GM04504 (cell line): ENCODE measurements at places on chromosomes 11 and 22.

DNA sequence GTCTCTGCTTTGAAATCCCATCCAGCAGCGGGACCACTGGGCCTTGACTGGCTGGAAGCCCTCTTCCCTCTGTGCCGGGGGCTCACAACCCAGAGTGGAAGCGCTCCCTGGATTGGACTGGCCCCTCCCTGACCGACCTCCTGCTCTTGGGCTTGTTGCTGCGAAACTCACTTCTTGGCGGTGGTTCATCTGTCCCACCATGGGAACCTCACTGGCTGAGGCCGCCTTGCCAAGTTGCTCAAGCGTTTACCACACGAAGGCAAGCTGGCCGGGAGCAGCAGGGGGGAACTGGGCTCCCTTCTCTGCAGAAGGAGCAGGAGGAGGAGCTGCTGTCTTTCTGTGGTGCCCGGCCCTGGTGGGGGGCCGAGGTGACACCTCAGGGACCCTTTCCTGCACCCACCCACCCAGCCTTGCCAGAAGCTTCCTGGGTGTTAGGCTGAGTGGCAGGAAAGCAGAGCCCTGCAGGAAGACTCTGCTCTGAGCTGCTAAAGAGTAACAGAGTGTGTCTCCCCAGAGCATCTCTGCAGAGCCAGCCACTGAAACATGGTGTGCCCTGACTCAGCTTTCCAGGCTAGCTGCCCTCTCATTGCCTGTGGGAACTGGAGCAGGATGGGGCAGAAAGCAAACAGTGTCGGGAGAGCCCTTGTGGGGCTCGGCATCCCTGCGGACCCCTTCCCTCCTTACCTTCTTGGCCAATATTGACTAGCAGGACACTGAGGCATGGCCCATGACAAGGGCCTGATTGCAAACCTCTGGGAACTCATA lies 88.5 kb upstream of the ALX4 start:
- DNase-seq, result no peak

DNA sequence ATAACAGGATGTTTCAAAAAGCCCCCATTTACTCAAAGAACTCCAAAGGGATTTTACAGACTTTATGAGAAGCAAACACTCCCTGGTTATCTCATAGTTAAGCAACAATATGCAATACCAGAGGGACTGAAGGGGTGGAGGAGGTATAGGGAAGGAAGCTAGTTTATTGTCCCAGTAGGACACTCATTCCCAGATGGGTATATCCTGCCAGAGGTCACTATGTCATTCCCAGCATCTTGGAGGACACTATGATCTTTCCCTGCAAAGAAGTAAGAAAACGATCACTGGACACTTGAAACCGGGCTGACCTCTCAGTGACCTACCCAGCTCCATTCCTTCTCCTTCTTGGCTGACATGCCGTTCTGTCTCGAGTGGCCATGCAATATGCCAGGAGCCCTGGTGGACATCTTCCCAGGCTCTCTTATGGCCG lies 114.5 kb downstream of the NAT10 start:
- DNase-seq, result no peak

GRCh38 chr11:33310720-33311500 lies 53.7 kb downstream of the HIPK3 start:
- no peak for DNase-seq

GRCh38 chr22:43481568-43482317 lies 69.9 kb downstream of the MPPED1 start:
- no peak for DNase-seq

GRCh38 chr11:72969894-72970335 lies 155.7 kb downstream of the ATG16L2 start:
- peak; percentile 59 for DNase-seq

GRCh38 chr11:68373189-68373814 lies 60.9 kb downstream of the LRP5 start:
- peak; percentile 80 for DNase-seq

GRCh38 chr11:122202951-122203456 lies 87.0 kb upstream of the BLID start:
- no peak for DNase-seq

- no peak for DNase-seq
Measured at GRCh38 chr11:18485913-18486528, 30.4 kb downstream of the LDHAL6A start.

DNA sequence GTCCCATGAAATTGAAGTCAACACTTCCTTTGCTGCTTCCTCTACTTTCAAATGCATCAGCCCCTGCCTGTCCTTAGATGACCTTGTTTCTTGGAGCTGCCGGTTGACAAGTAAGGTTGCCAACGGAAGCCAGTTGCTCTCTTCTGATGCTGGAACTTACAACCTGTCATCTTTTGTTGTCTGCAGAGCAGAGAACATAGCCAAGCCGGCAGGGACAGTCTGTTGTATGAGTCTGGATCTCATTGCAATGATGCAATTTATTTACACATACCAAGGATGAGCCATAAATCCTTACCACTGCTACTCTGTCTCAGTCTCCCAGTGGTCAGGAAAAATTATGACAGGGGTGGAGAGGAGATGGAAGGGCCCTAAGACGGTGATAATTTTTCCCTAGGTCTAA lies 151.4 kb downstream of the BLID start:
- DNase-seq, result peak; percentile 43

- no peak for DNase-seq
Measured at GRCh38 chr11:45374653-45375059, 88.5 kb upstream of the SYT13 start.

- DNase-seq, result peak; percentile 87
Measured at GRCh38 chr11:68010090-68011041, at the start of gene ALDH3B1. TSS of gene ALDH3B1 (plus strand) at chr11:68010327. CDS start at chr11:68015298, 4,971 bp downstream.

DNA sequence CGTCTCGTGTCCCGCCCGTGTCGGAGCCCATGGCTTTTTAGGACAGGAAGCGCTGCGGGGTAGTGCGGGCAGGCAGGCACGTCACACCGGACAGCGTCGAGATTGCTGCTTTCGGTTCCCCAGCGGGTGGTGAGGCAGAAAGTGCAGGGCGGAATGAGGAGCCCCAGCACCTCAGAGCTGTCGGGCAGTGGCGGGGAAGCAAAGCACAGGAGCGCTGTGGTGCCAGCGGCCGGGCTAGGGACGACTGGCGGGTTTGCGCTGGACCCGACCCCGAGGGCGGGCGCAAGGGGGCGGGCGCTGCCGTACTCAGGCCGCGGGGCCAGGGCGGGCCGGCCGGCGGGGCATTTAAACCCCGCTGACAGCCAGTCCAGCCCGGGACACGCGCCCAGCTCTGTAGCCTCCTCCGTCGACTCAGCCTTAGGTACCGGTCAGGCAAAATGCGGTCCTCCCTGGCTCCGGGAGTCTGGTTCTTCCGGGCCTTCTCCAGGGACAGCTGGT lies at the start of gene SLC37A2:
SLC37A2 (plus strand) TSS at position 375 of the 498 bp plus-strand sequence; CDS start at position 438, 63 bp downstream.
- peak; percentile 27 for DNase-seq

GRCh38 chr11:75077316-75077715 lies 19.4 kb downstream of the OR2AT4 start:
- DNase-seq, result no peak

DNA sequence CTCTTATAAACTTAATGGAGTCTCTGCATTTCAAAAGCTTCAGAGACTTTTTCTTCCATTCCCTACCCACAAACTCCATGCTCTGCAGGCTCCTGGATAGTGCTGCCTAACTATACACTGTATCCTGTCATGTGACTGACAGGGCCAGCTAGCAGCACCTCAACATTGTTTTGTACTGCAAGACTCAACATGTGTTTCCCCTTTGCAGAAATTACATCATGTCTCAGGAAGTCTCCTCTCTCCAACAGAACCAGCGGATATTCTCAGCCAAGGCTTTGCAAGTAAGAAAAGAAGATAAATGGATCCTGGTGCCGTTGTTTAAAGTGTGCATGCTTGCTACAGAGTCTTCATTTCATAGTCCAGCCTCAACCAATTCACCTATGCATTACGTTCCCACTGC lies 164.0 kb upstream of the UBASH3B start:
- DNase-seq, result peak; percentile 41

- DNase-seq, result peak; percentile 40
Measured at GRCh38 chr11:132427611-132428010, 1057.2 kb downstream of the NTM start.

- DNase-seq, result no peak
Measured at GRCh38 chr11:85133636-85134035, 493.5 kb downstream of the DLG2 start.

DNA sequence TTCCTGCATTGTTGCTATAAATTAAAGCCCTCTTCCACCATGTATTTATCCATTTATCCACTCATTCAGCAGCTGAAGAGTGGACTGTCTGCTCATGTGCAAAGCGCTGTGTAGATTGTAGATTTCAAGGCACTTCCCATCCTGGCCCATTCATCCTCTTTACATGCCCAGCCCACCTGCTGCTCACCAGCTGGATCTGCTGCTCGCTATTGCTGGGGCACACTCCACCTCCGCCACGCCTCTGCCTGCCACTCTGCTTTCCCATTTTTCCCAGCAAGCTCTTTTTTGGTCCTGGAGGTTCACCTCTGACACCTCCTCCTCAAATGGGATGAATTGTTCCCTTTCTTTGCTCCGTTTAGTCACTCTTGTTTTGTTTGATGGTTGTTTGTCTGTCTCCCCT lies 48.3 kb downstream of the CEP164 start:
- no peak for DNase-seq

- DNase-seq, result no peak
Measured at GRCh38 chr11:111091321-111091938, 154.1 kb upstream of the POU2AF2 start.

- no peak for DNase-seq
Measured at GRCh38 chr11:14641801-14642200, 1.8 kb upstream of the PDE3B start.

DNA sequence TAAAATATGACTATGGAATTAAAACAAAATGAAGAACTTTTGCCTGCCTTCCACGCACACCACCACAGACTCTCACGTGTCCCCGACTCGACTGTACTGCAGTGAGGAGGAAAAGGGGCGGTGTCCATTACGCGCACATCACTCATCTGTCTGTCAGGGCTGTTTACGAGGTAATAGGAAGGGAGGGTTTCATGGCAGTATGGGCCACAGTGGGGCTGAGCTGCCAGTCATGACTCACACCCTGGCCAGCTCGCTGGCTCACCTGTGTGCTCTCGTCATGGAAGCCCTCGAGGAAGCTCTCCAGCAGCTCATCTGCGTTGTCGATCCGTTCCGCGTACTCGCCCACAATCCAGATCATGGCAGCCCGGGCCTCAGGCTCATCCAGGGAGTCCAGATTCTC lies 33.5 kb upstream of the RASL10A start:
- DNase-seq, result no peak

GRCh38 chr11:70483917-70484316 lies 85.6 kb downstream of the CTTN start:
- no peak for DNase-seq

- no peak for DNase-seq
Measured at GRCh38 chr22:44753189-44754042, 1.0 kb downstream of the ARHGAP8 start.

GRCh38 chr22:32752816-32753520 lies 48.5 kb upstream of the TIMP3 start:
- DNase-seq, result no peak

GRCh38 chr11:18581825-18582224 lies 6.7 kb downstream of the UEVLD start:
- DNase-seq, result no peak

DNA sequence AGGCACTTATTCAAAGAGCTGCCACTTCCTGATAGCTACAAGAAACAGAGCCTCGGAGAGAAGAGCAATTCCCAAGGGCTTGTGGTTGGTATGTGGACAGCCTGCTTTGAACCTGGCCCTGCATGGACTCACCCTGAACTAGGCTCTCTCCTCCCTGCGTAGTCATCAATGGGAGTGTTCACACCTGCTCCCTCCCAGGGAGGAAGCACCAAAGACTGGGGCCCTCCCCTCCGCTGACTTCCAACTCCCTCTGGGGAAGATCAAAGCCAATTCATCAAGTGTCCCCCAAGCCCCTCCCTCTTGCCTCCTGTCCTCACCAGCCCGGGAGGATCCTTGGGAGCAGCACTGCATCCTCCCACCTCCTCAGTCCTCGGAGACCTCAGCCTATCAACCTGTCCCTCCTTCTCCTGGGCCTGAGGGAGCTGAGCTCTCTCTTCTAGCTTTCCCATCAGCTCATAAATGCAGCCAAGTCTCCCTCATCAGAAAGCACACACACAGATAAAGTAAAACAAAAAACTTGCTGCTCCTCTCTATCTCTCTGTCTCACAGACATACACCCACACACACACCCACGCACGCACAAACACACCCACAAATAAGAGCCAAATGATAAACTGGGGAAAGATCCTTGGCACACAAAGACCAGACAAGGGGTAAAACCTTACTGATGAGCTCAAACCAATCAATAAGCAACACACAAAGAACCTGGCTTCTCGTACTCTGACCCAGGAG lies 3.3 kb downstream of the A4GALT start:
- no peak for DNase-seq

- no peak for DNase-seq
Measured at GRCh38 chr11:111957663-111958444, 20.7 kb downstream of the DIXDC1 start.

GRCh38 chr22:47055461-47055860 lies 293.0 kb downstream of the TBC1D22A start:
- no peak for DNase-seq

DNA sequence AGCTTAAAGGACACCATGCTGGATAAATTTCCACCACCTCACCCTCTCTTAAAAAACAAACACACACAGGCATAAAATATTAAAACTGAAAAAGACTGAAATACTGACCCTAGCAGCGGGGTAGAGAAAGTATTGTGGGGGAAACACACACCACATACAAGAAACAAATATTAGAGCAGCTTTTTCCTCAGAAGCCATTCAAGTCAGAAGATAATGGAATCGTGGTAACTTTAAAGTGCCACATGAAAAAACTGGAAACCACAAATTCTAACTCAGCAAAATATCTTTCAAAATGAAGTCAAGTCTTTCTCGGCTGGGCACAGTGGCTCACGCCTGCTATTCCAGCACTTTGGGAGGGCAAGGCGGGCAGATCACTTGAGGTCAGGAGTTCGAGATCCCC lies 223.2 kb downstream of the DYNC2H1 start:
- no peak for DNase-seq

DNA sequence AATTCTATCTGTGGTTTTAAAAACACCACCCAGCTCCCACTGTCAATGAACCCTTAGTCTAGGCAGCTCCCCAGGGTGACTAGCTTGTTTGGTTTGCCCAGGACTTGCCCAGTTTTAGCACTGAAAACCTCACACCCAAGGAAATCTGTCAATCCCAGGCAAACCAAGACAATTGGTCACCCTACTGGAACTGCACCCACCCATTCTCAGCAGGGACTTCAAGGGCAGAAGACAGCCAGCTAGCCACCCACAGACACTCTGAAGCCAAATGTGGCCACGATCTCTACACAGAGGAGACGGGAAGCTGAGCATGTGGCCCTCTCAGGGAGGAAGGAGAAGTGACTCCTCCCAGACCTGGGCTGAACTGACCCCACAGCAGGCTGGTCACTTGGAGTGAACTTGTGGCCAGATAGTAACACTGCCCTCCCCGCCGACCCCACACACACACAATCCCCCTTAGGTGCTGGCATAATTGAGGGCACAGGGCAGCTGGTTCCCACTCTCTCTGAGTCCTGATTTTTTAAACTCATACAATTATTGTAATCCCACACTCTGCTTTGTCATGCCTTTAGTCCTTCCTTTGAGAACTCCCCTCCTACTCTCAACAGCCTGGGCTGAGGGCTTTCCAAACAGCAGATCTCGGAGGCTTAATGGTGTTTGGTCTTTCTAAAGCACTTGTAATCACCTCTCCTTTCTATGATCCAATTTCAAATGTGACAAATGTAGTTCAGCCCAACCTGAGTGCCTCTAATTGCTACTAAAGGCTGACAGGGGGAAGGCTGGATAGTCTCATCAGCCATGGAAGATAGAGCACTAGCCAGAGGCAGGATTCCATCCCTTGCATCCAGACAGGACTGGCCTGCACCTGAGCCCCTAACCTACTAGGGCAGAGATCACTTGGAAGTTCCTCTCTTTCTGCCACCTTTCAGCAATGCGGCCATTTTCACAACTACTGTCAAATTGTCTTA lies 74.7 kb upstream of the DRD2 start:
- DNase-seq, result no peak

- peak; percentile 44 for DNase-seq
Measured at GRCh38 chr11:119709638-119710346, 19.2 kb downstream of the NECTIN1 start.
